Suprapubic skin (tissue), 4 donors: ENCODE measurements at places on chromosomes 3 and 15.

- no peak for DNase-seq
Measured at GRCh38 chr15:68809517-68809916, 11.2 kb downstream of the ANP32A start.

DNA sequence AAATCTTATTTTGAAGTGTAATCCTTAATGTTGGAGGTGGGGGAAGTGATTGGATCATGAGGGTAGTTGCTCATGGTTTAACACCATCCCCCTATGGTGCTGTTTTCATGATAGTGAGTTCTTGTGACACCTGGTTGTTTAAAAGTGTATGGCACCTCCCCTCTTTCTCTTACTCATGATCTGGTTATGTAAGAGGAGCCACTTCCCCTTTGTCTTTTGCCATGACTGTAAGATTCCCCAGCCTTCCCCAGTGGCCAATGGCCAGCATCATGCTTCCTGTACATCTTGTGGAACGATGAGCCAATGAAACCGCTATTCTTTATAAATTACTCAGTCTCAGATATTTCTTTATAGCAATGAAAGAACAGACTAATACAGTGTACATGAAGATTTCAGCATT, 39.8 kb upstream of the GMNC start:
- DNase-seq, result no peak

DNA sequence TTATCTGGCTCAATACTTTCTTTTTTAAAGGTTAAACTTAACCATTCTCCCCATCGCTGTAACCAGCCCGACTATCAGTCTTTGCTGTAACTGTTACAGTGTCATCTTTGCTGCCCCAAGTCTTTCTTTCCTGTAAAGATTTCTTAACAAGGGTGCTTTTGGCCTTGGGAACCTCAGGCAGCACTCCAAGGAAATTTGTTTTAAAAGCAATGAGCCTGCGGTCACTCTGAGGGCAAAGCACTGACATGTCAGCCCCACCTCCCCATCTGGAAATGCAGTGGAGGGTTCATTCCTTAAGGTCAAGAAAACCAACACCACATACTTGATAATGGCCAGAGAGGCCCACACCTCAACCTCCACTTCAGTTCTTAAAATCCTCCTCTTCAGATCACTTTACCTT, 3.2 kb downstream of the TRANK1 start:
- no peak for DNase-seq

- DNase-seq, result no peak
Measured at GRCh38 chr3:109563149-109563548, 225.8 kb upstream of the DPPA4 start.

GRCh38 chr3:83928391-83928790, 1030.4 kb upstream of the CADM2 start:
- DNase-seq, result no peak

GRCh38 chr15:87591582-87591981, 665.0 kb downstream of the NTRK3 start:
- no peak for DNase-seq

DNA sequence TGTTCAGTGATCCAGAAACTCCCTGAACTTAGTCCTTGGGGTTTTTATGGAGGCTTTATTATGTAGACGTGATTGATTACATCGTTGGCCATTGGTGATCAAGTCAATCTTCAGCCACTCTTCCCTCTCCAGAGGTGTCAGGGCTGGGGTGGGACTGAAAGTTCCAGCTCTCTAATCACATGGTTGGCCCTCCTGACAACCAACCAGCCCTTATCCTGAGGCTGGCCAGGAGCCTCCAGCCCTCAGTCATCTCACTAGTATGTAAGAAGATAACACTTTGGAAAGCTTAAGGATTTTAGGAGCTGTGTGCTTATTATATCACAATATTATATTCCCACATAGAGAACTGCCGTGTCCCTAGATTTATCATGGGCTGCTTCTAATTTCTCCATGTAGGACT, 142.3 kb downstream of the VPS8 start:
- no peak for DNase-seq

DNA sequence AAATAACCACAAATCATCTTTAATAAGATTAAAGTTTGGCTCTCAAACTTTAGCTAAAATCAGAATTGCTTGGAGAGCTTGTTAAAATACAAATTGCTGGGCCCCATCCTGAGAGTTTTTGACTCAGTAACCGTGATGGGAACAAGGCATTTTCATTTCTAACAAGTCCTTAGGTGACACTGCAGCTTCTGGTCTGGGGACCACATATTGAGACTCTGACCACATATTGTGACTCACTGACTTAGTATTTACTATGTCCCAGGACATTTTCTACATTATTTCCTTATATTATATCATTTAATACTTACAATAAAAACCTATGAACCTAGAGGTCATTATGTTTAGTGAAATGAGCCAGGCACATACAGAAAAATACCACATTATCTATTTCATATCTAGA, 164.5 kb downstream of the ZMAT3 start:
- no peak for DNase-seq

GRCh38 chr3:128592864-128593263, 57.8 kb downstream of the RPN1 start:
- DNase-seq, result no peak

- no peak for DNase-seq
Measured at GRCh38 chr3:106931904-106932303, 445.3 kb upstream of the CCDC54 start.

DNA sequence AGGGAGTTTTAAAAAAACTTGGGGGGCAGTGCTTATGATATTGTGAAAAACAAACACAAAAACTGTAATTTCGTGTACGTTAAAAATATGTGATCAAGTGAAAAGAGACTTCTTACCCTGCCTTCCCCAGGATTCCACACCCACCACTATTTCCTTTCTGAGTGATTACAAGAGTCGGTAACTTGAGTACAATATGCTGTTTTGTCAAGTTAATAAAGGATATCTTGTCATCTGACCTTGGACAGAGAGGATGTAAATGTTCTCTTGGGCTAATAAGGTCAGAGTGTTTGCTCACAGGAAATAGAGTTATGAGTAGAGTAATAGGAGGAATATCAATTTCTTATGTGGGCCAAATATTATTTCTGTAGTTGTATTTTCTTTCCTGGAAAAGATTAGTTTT, 68.1 kb downstream of the NOX5 start:
- no peak for DNase-seq
